ENCODE measurements at places on chromosomes 1 and 21.
A peak's percentile ranks its signal among the peaks of the same experiment; 100 is the strongest.

GRCh38 chr1:185720633-185721272 is 13.4 kb upstream of the HMCN1 start:
- DNase-seq = peak; percentile 56

DNA sequence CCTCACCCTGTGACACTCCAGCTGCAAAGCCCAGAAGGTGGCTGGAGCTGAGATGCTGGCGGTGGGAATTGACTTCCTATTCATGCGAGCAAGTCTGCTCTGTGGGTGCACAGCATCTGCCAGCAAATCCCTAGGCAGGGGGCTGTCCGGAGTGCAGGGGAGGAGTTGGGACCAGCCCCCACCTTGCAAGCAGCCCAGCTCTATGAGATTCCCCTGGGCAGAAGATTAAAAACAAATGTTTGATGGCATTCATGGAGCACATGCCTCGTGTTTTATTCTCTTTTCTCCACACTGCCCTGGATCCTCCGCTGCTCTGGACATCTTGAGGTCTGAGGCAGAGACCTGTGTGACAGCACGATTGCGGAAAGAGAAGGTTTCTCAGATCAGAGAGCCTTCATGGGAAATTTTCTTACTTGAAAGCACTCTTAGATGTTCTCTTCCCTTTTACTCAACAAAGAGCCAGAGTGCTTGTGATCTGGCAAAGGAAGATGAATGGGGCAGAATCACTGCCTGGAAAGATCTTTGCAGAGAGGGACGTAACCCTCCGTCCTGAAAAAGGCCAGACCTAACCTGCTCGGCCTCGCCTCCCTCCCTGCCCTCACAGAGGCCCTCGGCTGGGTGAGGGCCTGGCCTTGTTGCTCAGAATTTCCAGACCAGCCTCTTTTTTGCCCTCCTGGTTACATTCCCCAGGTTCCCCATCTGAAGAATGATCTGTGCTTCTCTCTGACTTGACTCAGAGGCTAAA is 597.1 kb downstream of the KIF26B start:
- no peak for DNase-seq

DNA sequence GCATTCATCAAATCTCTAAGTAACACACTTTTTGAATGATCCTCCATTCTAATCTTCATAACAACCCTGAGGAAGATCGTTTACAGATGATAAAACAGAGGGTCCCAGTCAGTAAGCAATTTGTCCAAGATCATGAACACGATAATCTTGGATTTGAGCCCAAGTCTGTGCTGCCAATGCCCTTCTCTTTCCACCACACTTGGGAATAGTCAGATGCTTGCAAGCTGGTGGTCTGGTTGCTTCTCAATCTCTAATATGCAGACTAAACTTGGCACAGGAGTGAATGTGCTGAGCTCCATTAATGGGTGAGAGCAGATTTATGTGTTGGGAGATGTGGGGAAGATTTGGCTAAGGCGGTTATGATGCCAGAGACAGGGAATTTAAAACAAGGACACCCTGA is 430.6 kb upstream of the DAB1 start:
- DNase-seq = no peak

DNA sequence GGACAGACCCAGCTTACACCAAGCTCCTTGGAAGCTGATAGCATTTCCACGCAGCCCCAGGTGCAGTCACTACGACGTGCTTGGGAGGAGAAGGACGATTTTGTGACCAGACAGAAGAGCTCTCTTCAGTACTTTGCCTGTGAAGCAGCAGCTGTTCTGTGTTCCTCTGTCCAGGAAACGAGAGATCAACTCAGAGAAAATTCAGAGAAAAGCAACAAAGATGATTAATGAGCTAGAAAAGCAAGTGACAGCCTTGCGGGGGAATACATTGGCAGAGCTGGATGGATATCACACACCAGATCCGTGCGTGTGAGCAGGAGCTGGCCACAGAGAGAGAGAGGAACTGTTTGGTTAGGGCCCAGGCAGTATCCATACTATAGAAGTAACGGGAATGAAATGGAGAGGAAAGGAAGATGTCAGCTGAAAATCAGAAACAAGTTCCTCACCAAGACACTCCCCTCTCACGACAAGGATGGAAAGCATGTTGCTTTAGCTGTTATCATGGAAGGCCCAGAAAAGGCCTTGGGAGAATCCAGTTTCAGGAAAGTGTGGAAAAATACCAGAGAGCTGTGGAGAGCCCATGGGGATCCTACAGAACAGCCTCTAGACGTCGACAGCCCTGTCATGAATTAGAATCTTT is 106.2 kb downstream of the TOMM20 start:
- DNase-seq = no peak

DNA sequence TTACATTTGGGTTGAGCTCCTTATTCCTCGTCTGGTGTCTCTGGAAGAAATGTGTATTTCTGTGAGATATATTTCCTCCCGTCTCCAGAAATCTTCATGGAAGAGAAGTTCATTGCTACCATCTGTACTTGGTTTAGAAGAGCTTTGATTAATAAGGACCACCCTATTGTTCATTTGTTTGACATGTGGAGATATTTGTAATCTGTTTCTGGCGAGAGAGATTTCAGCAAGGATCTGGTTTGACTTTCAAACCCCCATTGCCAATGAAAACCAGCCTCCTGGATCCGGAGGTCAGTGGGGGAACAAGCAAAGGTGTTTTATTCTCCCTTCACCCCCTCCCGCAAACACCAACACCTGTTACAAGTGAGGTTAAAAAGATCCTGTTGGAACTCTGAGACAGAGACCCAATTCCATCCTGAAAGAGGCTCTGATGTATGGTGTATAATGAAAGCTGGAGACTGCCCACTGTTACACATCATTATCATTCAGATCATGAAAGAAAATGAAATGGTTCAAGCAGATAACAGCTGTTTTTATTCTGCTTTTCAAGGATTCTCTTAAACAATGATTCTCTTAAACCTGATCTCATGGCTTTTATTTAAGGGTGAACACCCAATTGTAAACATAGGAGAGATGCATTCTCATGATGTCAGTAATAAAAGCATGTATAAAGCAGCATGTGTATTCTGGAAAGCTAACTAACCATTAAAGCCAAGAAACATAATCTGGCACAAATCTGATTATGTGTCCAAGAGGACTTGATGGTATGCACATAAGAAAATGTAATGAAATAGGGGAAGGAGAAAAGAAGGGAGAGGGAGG is 393.5 kb upstream of the ADGRL2 start:
- no peak for DNase-seq

- no peak for DNase-seq
Observed at GRCh38 chr1:110846861-110847260, 26.1 kb upstream of the CD53 start.

DNA sequence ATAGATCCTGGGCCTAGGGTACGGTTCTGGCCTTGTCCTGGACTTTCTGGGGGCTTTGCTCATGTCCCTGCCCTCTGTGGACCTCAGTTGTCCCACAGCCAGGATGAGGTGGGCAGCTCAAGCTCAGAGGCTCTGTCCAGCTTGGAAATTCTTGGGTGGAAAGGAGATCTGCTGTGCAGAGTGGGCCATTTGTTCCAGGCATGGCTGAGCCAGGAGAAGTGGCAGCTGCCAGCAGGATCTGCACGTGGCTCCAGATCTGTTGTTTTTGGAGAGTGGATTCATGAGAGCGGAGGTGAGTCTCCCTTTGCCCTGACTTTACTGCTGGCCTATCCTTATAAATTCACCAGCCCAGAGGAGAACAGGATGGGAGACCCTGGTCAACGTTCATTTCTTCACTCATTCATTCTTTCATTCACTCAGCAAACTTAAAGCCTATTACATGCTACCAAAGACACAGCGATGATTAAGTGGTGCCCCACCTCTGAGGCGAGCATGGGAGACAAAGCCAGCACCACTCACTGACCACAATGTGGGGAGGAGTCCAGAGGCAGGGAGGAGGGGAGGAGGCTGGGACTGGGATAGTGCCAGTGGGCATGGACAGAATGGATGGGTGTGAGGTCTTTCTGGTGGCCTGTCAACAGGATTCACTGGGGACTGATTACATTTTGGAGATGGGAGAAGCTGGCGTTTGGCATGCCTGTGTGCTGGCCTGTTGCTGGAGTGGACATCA is 205.1 kb downstream of the TRABD2B start:
- peak; percentile 42 for DNase-seq

DNA sequence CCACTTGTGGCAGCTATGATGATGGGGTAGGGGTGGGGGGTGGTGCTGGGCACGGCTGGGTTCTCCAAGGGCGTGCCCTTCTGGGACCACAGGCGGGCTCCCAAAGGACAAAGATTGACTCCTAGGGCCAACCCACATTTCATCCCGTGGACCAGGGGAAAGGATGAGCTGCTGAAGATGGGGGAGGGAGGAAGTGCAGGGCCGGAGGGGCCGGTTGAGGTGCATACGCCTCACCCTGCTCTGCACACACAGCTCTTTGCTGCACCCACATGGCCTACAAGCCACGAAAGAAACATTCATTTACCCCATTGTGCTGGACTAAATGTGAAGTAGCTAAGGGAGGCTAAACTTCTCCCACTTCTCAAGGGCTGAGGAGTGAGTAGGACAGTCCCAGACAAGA is 34.2 kb upstream of the GNPAT start:
- DNase-seq = peak; percentile 25

- DNase-seq = no peak
Observed at GRCh38 chr1:19137158-19137557, 72.9 kb downstream of the UBR4 start.

Measured in epithelial cell of esophagus (primary cell).